Stimulated activated CD4-positive, alpha-beta T cell treated with anti-CD3 and anti-CD28 coated beads, TNF-alpha, amount 100 ng/mL, for 1 hour (primary cell): ENCODE measurements at places on chromosomes 1 and 21.

DNA sequence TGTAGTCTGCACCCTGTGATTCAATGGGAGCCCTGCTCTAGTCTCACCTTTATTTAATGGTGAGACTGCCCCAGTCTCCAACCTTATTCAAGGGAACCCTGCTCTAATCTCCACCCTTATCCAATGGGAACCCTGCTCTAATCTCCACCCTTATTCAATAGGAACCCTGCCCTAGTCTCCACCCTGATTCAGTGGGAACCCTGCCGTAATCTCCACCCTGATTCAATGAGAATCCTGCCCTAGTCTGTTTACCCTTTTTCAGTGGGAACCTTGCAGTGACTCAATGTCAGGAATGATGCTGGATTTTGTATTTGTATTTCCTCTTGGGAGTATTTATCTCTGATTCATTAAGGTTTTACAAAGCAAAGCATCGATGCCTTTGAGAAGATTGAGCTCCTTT, 39.5 kb downstream of the TRPM2 start:
- DNase-seq: no peak

GRCh38 chr1:225389843-225390242, 38.0 kb downstream of the LBR start:
- no peak for DNase-seq

DNA sequence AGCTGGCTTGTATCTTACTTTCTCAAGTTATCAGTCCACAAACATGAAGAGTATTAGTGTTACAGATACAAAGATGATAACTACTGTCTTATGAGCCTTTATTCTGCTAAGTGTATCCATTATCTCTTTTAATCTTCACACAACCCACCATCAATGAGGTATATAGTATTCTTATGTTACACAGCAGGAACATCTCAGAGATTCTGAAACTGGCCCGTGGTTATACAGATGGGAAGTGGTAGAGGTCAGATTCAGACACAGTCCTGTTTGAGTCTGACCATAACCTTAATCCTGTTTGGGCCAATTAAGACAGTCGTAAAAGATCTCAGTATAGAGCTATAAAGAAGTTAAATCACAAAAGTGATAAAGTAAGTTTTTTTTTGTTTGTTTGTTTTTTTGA, 5.1 kb upstream of the TMEM269 start:
- DNase-seq: no peak

DNA sequence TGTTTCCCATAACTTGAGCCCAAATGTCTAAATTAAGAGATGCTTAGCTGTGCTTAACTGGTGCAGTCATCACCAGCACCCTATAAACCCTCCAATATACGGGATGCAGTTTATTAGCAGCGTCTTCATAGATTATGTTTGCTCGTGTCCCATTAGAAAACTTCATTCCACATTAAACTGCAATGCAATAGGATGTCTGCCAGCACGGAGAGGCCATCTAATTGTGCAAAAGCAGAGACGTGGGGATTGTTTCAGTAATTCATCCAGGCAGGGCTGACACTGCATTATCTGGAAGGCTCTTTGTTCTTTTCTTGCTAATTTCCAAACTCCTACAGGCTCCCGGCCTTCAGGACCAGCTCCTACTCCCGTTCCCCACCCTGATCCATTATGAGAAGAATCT, 89.5 kb downstream of the CSMD2 start:
- DNase-seq: no peak

DNA sequence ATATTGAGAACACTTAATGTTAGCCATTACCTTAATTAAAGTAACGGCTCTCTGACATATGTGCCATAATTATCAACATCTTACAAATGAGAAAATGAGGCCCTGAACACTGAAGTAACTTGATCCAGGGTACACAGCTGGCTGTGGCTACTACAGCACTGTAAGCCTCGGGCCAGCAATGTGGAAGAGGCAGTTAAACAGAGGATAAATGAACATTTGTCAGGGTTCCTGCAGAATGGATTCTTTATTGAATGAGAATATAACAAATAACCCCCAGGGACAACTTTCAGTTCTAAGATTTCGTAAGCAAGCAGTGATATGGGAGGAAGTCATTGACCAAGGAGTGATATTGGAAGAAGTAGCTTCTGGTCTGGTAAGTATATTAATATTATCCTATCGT, 70.5 kb upstream of the SCYL3 start:
- no peak for DNase-seq

DNA sequence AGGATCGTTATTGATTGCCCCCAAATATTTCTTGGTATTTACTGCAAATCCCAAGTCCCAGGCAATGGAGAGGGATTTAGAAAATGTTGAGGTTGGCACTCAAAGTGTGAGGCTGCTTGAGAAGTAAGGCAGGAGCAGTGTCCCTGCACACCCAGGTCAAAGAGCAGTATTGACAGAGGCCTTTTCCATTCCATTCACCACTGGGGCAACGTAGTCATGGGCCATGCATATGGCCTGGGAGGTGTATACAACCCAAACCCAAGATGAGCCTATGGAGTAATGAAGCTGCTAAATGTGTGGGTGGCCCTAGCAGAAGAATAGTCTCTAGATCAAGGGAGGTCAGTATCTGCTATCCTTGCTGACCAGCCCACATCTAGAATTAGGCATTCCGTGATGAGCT, 245.6 kb downstream of the FOXD2 start:
- no peak for DNase-seq

DNA sequence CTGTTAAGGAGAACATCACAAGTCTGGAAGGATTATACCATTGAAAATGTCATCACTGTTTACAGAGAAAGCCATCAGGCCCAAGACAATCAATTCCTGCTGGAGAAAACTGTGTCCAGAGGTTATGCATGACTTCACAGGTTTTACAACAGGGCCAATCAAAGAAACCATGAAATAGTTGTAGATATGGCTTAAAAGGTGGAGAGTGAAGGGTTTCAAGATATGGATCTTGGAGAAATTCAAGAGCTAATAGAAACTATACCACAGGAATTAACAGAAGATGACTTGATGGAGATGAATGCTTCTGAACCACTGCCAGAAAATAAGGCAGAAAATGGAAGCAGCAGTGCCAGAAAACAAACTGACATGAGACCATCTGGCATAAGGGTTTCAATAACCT, 30.2 kb downstream of the USP1 start:
- no peak for DNase-seq

- no peak for DNase-seq
Measured at GRCh38 chr1:51622455-51622913, 5.6 kb downstream of the OSBPL9 start.

- DNase-seq: no peak
Measured at GRCh38 chr1:153750026-153750995, 22.5 kb downstream of the INTS3 start.

- no peak for DNase-seq
Measured at GRCh38 chr1:71908303-71908702, 374.0 kb downstream of the NEGR1 start.

GRCh38 chr1:11645670-11646265, 8.5 kb downstream of the FBXO2 start:
- peak; percentile 48 for DNase-seq

DNA sequence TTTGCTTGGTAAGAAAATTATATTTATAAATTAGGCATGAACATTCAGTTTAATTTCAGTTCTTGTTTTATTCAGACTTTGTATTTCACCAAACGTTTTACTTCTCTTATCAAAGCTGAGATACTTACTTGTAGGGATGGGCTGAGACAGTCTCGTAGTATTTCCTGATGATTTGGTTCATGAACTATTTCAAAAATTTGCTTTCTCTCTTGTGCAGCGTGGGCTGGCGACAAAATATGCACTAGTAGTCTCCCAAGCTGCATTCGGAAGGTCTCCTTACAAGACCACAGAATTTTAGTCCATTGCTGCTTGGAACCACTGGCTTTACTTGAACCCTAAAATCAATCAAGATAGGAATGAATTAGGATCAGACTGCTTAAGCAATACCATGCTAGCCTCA, 91.7 kb upstream of the GNG4 start:
- DNase-seq: no peak

DNA sequence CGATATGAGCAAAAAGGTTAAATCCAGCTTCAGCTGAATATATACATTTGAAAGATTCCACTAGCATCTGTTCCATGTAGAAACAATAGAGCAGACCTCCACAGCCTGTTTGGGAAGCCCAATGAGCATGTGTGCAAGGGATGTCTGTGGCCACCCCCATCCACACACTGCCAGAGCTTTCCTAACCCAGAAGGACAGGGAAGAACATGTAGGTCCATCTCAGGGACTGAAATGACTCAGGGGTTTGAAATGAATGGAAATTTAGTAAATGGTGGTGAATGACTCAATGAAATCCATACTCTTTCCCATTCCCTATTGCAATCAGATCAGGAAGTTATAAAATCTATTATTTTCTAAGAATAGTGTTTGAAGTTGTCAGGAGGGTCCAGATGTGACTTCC, 397.2 kb downstream of the DUSP10 start:
- no peak for DNase-seq
